ENCODE measurements at places on chromosomes 7 and 10.

DNA sequence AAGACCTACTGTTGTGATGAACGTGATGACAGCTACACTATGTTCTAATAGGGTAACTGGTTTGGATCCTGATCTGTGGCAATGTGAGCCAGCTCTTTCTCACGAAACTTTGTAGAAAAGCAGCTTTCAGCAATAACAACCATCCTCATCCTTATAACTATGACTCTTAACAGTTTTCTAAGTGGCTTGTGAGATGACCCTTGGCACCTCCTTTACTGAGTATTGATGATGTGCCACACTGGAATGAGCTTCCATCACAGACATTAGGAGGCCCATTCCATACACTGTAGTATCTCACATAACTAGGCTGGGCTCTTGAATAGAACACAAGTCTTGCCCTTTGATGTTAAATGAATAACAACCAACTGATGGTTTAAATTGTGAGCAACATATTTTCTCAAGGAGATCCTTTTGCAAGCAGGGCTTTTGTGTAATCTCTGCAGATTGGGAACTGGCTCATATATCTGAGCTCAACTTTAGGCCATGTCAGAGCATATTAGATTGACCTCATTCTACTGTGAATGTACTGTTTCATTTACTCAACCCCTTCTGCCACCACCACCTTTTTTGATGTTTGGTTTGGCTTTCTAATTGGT is 46.4 kb downstream of the MYPN start:
- DNase-seq, result no peak

DNA sequence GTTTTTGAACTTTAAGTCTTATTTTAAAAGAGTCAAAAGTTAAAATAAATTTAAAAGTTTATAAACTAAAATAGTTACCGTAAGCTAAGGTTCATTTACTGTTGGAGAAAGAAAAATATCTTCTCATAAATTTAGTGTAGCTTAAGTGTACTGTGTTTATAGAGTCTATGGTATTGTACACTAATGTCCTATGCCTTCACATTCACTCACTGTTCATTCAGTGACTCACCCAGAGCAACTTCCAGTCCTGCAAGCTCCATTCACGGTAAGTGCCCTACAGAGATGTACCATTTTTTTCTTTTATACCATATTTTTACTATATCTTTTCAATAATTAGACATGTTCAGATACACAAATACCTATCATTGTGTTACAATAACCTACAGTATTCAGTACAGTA is 97.6 kb downstream of the PTN start:
- no peak for DNase-seq

GRCh38 chr10:83214136-83214535 is 925.2 kb upstream of the GHITM start:
- no peak for DNase-seq

- no peak for DNase-seq
Measured at GRCh38 chr7:105015390-105015965, 1.5 kb downstream of the KMT2E start.

- DNase-seq, result no peak
Measured at GRCh38 chr7:36151921-36152755, 916 bp upstream of the EEPD1 start.

DNA sequence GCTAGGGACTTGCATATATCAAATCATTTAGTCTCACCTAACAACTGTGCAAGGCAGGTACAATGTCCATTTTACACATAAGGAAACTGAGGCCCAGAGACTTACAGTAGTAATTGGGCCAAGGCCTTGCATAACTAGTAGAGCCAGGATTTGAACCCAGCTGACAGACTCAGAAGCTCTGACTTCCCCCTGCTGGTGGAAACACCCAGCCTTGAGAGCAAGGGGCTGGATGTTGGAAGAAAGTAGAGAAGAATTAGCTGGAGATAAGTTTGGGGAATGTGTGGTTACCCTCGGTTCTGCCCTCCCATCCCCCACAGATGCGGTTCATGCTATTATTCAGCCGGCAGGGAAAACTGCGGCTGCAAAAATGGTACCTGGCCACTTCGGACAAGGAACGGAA is 2.0 kb downstream of the AP1S1 start:
- no peak for DNase-seq

- no peak for DNase-seq
Measured at GRCh38 chr10:105840288-105840770, 1199.2 kb downstream of the SORCS3 start.

DNA sequence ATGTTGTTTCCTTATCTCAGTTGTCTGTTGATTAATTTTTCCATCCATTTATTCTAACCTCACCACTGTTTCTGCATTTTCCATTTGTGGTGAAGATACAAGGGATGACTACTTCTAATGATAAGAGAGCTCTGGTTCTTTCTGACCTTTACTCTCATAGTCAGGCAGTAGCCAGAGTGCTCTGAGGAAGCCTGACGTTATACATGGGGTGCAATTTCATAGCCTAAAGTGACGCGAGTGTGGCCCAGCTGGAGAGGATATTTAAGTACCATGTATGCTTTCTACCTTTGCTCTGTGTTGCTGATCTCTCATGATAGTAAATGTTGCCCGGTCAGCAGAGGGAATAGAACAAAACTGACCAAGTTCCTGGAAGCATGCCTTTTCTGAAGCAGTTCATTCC is 33.9 kb upstream of the CYCS start:
- no peak for DNase-seq

- no peak for DNase-seq
Measured at GRCh38 chr7:27999829-28000228, 180.8 kb downstream of the JAZF1 start.

DNA sequence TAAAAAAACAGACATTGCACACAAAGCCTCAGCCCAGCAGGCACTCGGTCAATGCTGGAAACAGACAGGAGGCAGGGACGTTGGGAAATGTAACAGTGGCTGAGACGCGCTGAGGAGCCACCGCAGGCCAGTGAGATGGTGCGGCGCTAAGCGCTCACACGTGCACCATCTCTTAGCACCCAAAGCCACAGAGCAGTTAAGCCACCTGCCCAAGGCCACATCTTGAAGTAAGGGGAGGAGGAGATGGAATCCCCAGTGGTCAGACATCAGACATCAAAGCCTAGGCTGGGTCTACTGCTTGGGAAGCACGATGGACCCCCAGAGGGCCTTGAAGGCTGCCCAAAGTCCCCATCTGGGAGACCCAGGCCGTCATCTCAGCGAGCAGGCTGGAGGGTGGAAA is 15.6 kb downstream of the LAT2 start:
- no peak for DNase-seq

GRCh38 chr7:116525913-116526861 is 1.4 kb downstream of the CAV1 start:
- DNase-seq, result no peak

DNA sequence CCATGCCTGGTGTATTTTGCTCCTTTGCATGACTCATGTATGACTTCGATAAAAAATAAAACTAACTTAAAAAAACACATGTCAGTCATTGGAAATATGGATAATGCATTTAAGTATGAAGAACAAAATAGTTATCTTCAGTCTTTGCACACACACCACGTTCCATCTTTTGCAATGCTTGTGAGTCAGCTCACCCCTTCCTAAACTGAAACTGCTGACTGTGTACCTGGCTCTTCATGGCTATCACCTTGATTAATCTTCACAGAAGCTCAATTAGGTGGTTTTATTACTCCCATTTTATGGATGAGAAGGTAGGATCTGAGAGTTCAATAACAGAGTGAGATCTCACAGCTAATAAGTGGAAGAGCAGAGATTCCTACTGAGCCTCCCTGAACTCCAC is 79.5 kb downstream of the CARD11 start:
- DNase-seq, result no peak

GRCh38 chr7:16838386-16838785 is 33.6 kb upstream of the AGR2 start:
- DNase-seq, result no peak

- DNase-seq, result peak; percentile 90
Measured at GRCh38 chr10:88156341-88156740, 292.9 kb downstream of the PTEN start.

DNA sequence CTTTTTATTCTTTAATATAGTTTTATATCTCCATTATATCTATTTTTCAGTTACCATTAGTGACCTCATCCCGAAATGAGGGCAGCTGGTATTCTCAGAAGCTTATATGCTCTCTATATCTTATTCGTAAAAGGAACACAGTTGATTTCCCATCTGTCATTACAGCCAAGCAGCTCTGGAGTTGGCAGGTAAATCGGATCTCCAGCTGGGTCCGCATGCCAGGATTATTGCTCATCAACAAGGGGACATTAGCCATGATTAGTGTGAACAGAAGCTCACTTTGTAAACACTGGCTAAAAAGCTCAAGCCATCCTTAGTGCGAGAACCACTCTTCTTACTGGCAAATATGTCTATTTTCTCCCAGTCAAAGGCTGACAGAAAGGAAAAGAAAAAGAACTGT is 180.3 kb downstream of the NPSR1 start:
- no peak for DNase-seq

DNA sequence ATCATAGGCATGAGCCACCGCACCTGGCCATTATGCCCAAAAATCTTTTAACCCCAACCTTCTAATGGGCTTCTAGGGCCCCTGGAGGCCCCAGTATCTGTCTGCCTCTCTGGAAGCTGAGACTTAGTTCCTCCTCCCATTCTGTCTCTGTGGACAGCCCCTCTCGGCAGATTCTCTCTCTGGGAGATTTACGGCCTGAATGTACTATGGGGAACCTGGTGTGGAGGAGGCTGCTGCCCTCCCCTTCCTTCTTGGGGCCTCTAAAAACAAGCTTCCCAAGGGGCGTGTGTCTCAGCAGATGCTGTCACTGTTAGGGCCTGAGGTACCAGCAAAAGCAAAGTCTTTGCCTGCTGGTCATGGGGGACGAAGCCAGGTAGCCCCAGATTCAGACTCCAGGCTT is 35.8 kb upstream of the PRKAR1B start:
- DNase-seq, result no peak

- DNase-seq, result no peak
Measured at GRCh38 chr7:50608196-50608906, 43.1 kb upstream of the DDC start.

DNA sequence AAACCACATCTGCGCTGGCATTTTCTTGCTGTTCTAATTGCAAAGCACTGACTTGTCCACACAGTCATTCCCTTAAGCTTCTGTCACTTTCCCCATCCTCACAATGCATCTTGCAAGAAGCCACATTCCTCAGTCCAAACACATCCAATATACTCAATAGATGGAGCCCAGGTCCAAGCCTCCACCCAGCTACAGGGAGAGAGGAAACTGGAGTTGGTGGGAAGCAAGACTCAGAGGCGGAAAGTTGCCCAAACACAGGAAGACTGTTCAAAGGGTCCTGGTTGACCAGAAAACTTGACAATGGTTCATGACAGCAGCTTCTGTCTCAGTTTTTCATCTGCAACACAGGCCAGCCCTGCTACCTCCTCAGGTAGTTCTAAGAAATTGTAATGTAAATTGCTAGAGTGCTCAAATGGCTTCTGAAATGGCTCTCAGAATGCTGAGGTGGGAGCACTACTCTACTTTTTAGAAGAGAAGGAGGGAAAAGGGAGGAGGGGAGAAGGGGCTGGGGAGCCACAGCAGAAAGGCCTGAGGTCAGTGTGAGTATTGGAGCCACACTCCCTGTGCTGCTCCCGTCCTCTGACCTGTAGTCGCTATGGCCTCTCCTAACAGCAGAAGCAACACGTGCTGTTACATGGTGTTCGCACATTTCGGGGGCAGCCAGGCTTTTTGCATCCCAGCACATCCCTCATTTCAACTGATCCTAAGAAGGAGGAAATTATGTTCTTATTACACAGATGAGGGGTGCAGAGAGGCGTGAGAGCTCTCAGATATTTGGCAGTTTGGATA is 46.9 kb upstream of the GPR26 start:
- DNase-seq, result no peak

DNA sequence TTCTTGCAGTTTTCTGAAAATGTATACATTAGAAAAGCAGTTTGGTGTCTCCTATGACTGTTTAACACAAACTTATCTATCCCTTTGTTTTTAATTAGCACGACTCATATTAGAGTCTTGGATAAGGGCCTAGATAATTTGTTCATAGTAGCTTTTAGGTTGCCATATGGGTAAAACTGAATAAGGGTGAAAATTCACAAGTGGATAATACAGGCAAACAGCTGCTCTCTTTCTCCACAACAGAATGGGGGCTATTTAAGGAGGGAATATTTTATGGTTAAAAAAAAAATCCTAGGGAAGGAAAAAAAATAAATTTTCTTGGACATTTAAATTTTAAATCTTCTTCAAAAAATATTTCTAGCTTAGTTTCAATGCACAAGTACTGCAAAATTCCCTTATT is 1416.1 kb downstream of the GATA3 start:
- DNase-seq, result no peak

- no peak for DNase-seq
Measured at GRCh38 chr7:103341466-103341865, 3.1 kb downstream of the DNAJC2 start.

DNA sequence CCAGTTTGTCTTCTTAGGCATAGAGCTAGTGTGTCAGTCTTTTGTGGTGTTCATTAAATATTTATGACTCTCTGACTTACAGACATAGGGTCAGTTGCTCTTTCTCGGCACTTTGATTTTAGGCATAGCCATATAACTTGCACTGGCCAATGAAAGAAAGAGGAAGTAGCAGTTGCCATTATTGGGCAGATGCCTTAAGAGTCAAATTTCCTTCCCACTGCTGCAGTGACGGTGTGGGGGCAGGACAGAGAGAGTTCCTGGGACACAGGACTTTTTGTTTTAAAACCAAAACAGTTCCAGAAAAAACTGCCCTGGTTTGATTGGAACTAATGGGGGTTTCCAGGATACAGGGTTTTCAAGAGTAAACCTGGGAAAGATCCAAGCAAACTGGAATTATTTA is 60.2 kb upstream of the PHF14 start:
- DNase-seq, result no peak

GRCh38 chr7:25944777-25945515 is 207.1 kb upstream of the NFE2L3 start:
- DNase-seq, result no peak

DNA sequence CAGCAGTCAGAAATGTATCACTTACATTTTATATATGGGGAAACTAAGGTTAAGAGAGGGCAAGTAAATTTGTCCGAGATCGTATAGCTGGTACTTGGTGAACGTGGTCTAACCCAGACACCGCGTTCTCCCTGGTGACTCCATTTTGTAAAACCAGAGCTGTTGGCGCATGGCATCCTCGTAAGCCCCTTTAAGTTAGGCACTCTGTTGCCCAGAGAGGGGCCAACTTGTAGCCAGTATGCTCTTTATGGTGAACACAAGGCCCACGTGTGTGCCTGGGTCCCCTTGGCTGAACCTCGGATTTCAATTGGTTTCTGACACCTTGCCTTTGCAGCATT is 39.7 kb upstream of the ZNF518A start:
- no peak for DNase-seq

DNA sequence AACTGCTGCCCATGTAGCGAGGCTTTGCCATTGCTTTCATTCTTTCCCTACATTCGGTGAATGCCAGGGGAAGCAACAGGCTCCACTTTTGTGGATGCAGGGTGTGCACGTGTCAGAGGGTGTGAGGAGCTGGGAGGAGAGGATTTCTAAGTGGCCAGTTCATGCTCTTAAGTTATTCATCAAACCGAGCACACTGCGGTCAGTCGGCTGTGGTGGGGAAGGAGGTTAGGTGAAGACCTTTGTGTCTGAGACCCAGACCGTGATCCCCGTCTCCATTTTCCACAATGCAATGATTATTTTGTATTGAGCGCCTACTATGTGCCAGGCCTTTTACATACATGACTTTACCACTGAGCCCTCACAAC is 438.6 kb upstream of the GALNT17 start:
- no peak for DNase-seq

Data from HFF-Myc (cell line).